ENCODE measurements at places on chromosomes 3 and 15.

DNA sequence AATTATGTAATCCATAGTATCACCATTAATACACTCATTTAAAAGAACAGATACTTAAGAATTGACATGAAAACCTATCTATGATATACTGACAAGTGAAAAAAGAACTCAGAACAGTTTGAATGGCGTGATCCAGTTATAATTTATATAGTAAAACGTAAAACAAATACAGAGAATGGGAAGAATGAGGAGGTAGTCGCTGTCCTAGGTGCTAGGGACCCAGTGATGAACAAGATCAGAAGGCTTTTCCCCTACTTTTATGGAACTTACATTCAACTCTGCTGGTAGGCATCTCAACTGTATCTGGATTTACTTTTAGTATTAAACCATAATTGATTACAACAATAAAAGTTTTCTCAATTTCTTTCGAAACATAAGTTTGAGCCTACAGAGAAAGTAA lies 31.8 kb downstream of the GSK3B start:
- DNase-seq = no peak

GRCh38 chr3:11807686-11808085 lies 39.0 kb downstream of the TAMM41 start:
- no peak for DNase-seq

- no peak for DNase-seq
Observed at GRCh38 chr3:76570436-76571057, 469.4 kb upstream of the ROBO2 start.

- DNase-seq = no peak
Observed at GRCh38 chr15:77584201-77584600, 48.5 kb downstream of the LINGO1 start.

- DNase-seq = no peak
Observed at GRCh38 chr3:138205527-138205926, 18.4 kb downstream of the ARMC8 start.

GRCh38 chr3:188339410-188340295 lies 185.7 kb downstream of the LPP start:
- DNase-seq = no peak

DNA sequence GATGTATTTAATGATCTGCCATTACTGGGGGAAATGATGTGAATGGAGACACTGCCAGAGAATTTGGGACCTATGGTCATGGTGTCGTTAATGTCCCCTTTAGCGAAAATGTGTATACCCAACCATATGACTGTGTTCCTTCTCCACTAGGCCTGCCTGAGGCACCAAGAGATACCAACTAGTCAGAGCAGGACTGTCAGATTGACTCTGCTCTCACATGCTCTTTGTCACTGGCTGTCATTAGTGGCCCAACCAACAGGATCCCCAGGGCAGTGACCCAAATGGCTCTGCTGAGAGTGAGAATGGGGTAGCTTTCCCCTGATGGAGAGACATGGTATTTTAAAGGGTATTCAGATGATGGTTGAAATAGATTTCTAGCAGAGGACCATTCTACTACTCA lies 2.8 kb downstream of the TAGLN3 start:
- no peak for DNase-seq

- no peak for DNase-seq
Observed at GRCh38 chr3:71511446-71511845, 72.1 kb downstream of the FOXP1 start.

DNA sequence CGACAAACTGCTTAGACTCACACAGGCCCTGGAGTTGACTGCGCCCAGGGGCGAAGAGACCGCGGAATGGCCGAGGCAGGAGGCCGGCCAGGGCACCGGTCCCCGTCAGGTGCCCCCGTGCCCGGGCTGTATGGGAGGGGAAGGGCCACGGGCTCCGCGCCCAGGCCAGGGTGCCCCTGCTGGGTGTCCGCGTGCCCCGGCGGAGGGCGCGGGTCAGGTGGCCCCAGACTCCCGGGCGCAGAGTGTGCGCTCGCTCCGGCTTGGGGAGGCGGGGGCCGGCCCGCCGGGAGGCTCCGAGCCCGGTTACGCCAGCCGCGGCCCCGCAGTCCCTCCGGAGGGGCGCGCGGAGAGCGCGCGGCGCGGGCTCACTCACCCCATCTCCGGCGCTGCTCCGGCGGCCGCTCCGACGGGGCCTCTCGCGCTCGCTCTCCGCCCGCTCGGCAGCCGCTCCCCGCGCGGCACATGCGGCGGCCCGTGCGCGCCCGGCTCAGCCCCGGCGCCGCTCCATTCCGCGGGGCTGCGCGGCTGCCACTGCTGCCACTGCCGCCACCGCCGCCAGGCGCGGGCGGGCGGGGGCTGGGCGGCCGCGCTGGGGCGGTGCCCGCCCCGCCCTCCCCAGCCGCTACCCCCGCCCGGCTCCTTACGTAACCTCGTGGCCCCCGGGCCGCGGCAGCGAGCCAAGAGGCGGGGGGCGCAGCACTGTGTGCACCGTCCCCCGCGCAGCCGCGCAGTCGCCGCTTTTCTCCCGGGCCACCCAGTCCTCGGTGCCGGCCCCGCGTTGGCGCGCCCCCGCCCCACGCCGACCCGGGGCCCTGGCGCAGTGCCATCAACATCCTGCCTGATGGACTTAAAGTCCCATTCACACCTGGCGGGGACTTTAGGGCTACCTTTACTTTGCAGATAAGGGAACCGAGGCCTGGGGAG lies at the start of gene HOMER2:
Gene HOMER2 (minus strand): TSS at position 563 of the 924 bp plus-strand sequence. CDS start 185 bp downstream, at position 378.
- DNase-seq = no peak

- no peak for DNase-seq
Observed at GRCh38 chr15:60831540-60831939, 352.6 kb upstream of the ICE2 start.

GRCh38 chr3:152459118-152459515 lies 190.4 kb downstream of the MBNL1 start:
- DNase-seq = no peak

DNA sequence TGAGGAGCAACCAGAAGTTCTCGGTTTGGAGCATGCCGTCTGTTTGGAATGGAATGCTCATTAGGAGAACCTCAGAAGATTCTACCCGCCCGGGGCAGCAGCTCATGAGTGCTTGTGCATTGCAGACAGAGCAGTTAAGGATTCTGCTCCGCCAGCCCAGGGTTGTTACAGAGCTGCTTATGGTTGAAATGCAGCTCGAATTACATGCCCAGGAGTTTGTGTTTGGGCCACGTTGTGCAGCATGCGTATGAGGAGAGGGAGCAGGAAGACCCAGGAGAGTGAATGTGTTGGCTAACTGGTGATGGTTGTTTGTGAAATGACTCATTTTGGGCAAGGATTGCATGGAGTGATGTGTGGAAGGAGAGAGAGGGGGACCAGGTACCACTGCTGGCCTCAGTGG lies 9.0 kb downstream of the FGD5 start:
- DNase-seq = no peak

GRCh38 chr3:120093119-120093910 lies 932 bp downstream of the GSK3B start:
- DNase-seq = no peak

DNA sequence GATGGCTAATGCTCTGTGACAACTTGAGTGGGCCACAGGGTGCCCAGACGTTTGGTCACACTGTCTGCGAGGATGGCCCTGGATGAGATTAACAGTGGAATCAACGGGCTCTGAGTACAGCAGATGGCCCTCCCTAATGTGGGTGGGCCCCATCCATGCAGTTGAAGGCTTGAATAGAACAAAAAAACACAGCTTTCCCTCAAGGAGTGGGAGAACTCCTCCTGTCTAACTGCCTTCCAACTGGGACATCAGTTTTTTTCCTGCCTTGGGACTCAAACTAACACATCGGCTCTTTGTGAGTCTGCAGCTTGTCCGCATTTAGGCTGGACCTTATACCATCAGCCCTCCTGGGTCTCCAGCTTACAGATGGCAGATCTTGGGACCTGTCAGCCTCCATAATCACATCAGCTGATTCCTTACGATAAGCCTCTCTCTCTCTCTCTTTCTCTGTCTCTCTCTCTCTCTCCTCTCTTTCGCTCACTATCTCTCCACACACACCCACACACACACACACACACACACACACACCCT lies 20.8 kb downstream of the FAM174B start:
- DNase-seq = no peak

DNA sequence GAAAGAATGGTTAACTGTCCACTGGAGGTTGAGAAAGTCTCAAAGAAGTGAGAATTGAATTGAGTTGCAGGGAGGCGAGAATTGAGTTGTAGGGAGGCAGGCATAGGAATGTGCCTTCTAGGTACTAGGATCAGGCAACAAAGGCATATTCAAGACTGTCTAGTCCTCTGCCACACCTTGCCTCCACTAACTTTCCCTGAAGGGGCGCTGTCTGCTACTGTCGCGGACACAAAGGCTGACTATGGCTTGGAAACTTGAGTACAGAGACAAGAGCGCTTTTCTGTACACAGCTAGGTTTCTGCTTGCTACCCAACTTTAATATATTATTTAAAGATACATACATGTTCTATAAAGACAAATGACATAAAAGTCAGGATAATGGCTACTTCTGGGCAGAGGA lies 10.4 kb upstream of the FBXL22 start:
- no peak for DNase-seq

DNA sequence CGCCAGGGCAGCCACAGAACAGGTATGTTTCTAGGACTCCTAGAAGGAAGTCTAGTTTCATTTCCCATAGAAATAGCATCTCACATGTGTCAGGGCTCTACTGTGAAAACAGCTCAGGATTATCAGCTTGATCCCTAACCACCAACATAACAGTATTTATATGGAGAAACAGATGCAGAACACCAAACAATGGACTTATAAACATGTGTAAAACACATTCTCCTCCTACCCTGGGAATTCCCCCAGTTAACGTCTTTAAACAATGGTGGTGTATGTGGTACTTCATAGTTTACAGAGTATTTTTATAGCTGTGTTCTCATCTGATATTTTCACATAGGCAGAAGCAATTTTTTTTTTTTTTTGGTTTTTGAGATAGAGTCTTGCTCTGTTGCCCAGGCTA lies 9.7 kb downstream of the TNFSF10 start:
- no peak for DNase-seq

DNA sequence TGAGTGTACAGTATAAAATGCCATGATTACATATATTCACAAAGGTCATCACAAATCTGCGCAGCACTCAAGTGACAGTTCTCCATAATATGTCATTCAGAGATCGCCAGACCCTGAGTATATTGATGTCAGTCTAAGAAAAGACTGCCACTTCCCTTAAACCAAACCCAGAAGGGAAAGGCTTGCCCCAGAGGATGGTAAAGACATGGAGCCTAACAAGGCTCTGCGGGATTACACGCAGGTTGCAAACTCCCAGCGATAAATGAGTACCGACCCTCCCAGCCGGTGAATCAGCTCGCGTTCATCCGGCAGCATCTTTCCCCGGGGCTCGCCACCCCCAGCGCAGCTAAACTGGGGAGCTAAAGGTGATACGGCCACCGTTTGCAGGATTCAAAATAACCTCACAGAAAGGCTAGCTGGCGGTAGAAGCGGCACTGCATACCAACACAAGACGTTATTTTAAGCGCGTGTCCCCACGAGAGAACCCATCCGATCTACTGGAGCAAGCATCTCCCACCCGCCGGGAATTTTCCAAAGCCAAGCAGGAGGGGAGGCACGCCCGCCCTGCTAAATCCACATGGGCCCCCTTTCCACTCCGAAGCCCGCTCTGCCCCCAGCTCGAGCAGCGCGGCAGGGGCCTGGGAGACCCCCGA lies 643 bp downstream of the MYO5A start:
- no peak for DNase-seq

DNA sequence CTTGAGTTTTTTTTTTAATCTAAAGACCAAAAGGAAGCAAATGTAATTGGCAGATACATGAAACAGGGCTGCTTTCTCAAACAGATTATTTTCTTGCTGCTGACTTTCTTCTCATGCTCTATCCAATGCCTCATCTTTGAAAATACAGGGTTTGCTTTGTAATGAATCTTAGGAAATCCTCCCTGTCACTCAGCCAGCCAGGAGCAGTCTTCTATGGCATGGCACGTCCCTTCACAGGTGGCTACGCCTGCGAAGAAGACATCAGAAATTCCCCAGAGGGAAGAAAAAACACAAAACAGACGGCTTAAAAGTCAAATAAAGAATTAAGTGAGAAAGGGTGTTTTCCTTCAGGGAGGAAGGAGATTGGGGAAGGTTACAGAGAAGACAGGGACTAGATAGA lies 242.5 kb downstream of the IGSF11 start:
- DNase-seq = no peak

DNA sequence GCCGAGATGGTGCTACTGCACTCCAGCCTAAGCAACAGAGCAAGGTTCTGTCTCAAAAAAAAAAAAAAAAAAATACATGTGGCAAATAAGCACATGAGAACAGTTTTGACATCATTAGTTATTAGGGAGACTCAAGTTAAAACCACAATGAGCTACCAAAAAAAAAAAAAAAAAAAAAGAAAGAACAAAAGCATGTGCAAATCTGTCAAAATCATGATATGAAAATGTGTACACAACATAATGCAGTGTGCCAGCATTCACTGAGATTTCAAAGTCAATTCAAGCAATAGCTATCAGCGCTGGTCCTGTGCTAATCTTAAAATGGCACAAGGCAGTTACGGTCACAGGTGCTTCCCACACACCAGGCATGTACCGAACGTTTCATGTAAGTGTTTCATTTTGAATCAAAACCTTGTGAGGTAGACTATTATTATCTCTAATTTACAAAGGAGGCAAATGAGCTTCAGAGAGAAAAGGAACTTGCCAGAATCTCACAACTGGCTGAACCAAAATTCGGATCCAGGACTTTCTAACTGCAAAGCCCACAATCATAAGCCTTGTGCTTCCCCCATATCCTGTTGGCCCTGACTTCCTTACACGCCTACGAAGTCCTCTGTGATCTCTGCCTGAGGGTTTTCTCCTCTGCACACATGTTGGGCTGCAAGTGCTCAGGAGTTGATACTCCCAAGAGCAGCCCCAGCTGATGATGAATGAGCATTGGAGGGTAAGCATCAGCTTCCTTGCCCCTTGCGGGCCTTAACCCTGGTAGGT lies 200.1 kb upstream of the PROK2 start:
- DNase-seq = no peak

DNA sequence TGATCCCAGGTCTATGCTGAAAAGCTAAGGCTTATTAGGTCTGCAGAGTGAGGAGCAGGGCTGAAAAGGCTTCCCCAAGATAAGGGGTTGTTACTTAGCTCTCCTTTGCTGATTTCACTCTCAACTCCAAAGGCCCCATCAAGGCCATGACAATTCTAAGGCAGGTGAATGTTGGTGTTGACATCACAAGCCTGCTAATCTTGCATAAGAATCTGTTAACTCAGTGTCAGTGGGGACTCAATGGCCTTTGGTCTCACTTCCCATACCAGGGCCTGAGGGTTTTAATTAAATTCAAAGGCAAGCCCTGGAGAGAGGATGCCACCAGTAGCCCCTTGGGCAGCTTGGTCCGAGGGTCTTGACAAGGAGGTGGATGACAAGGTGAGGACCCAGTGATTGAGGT lies 9.4 kb upstream of the ALAS1 start:
- no peak for DNase-seq

Measured in posterior cingulate gyrus (tissue), 11 donors.